ENCODE measurements at places on chromosomes 6 and 20. TPM values are rescaled to one million over a fixed set of nuclear protein-coding genes. Genes with fewer than 3 reads are reported as not detected.

GRCh38 chr6:27237089-27237803 lies 10.3 kb upstream of the PRSS16 start:
- DNase-seq: peak; percentile 80

- DNase-seq: no peak
These were observed 22.2 kb downstream of the BANF2 start for GRCh38 chr20:17721802-17722486.

DNA sequence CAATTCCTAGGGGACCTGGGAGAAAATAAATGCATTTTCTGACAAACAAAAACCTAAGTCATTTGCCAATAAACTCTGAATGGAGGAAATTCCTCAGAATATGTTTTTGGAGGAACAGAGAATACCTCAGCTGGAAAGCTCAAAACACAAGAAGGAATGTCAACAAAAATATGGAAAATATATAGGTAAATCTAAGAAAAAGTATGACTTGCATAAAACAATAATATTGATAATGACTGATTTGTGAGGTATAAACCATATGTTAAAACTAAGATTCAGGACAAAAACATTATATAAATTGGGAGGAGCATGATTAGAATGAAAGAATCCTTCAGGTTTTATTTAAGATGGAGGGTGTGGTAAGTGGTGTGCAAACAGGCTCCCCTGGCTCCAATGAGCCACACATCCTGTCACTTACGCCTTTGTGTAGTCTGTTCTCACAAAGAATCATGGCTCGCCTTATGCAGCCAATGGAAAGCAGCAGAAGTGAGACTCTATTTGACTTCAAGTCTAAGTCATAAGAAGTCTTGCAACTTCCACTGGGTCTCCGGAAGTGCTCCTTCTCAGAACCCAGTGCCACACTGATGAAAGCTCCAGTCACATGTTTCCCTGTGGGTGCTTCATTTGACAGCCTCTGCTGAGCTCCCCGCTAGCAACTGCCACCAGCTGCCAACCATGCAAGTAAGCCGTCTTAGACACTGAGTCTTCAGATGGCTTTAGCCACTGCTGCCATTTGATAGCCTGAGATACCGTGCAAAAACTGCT lies 8.1 kb downstream of the CFAP61 start:
- no peak for DNase-seq

GRCh38 chr6:130681028-130681427 lies 146.2 kb upstream of the SMLR1 start:
- DNase-seq: no peak

DNA sequence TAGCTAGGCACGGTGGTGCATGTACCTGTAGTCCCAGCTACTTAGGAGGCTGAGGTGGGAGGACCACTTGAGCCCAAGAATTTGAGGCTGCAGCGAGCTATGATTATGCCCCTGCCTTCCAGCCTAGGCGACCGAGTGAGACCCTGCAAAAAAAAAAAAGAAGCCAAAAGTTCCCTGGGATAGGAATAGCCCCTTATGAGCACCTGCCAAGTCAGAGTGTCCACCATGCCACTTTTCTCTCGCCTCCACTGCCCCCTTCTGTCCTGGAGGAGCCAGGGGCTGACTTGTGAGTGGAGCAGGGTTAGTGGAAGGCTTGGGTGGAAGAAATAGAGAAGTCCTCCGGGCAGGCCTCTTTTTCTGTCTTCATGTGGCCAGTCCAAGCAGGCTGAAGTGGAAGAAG lies 12.1 kb upstream of the DDX27 start:
- peak; percentile 45 for DNase-seq

DNA sequence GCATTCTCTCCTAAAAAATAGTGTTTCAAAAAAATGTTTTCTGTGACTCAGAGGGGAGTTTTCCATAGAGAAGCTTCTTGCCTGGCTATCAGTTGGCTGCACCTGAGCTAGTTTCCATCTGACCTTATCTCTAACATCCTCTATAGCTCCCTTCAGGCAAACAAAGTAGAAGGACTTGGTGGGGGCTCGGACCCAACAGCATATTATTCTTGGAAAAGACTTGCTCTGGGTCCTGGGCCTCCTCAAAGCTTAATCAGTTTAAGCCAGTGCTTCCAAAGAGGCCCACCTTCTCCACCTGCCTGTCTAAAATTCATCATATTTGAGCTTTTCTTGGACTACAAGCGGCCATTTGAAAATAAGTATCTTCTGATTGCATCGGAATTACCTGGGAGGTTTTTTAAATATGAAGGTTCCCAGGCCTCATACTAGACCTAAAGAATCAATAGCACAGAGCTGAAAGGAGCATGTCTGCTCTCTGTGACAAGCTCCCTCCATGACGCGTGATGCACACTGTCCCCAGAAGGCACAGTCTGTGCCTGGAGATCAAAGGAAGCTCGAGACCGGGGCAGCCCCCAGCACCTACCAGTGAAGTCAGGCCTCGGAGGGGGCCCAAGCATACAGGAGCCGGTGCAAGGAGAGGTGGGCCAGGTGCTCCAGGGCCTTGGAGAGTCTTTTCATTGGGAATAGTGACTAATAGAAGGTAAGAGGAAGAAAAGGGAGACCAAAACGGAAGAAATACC lies 80.6 kb upstream of the HIVEP1 start:
- peak; percentile 36 for DNase-seq

GRCh38 chr6:167572106-167572505 lies 247.2 kb downstream of the TTLL2 start:
- no peak for DNase-seq

GRCh38 chr6:14763616-14764015 lies 482.3 kb upstream of the JARID2 start:
- no peak for DNase-seq

DNA sequence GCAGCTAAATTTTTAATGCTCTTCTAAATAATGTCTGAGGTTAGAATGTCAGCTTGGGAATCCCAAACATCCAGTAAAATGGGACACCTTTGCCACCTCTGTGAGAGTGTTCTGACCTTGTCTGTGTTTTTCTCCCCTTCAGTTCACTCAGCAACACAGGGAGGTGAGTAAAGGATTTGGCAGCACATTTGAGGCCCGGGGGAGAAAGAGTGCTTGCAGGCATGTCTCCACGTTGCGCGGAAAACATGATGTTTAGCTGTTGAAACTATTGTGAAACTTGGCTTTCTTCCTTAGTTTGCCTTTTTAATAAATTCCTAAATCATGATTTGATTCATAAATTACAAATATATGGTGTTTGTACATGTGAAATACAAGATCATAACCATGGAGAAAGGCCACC lies 707.8 kb upstream of the FLRT3 start:
- DNase-seq: no peak

DNA sequence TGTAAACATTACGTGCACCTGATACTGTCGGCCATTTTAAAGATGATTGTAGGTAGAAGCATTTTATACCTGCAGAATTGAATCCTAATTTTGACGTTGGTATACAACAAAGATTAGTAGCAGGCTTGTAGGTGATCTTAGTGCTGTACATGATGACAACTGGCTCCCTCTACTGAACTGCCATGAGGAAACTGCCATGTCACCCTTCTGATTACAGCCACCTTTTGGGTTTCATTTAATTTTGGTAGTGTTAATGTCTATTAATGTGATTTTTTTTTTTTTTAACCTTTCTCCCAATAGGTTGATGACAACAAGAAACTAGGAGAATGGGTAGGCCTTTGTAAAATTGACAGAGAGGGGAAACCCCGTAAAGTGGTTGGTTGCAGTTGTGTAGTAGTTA lies 2.3 kb downstream of the RPS12 start:
- no peak for DNase-seq

DNA sequence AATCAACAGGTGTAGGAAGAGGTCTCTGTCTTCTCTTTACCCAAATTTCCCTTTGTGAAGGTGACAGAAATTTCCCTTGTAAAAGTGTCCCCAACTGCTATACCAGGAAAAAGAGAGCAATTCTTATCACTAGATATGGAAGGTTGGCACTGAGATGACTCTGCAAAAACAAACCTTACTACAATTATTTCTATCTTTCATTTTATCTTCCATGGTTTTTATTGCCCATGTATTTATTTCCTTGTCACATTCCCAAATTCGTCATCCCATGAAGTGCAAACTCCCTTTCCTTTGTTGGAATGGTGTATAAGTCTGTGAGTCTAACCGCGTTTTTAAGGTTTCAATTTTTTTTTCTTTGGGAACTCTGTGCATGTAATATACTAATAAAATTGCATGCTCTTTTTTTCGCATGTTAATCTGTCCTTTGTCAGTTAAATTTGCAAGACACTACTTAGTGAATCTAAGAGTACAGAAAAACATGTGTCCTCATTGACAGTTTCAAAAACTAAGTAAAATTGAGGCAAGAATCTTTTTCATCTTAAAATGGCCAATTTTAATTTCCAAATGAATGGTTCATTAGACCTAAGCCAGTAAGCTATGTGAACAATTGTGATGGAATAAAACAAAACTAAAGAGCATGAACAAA lies 35.4 kb upstream of the HFE start:
- DNase-seq: no peak

DNA sequence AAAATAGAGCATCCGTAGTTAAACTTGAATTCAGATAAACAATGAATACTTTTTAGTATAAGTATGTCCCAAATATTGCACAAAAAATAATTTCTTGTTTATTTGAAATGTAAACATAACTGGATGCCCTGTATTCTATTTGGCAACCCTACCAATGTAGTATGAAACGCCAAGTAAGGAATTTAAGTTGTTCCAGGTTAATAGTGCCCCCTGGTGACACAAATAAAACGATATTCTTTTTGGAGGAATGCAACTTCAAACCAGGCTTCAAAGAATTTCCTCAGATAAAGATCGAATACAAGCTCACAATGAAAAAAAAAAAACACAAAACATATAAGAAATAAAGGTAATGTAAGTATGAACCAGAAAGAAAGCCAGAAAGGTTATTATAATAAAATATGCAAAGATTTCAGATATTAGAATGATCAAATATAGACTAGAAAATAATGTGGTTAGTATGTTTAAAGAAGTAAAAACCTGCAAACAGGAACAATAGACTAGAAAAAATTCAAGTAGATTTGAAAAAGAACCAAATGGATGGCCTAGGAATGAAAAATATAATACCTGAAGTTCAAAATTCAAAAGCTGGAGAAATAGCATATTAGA lies 18.4 kb upstream of the AKAP7 start:
- no peak for DNase-seq

- no peak for DNase-seq
These were observed 8.4 kb upstream of the HLA-DOA start for GRCh38 chr6:33017694-33018353.

- no peak for DNase-seq
These were observed 132.2 kb downstream of the ZMYND8 start for GRCh38 chr20:47224300-47224791.

GRCh38 chr20:50194422-50194830 lies 3.8 kb downstream of the CEBPB start:
- DNase-seq: no peak

GRCh38 chr20:16699293-16699692 lies 30.5 kb upstream of the SNRPB2 start:
- no peak for DNase-seq

GRCh38 chr6:35469751-35470662 lies 1.8 kb downstream of the RPL10A start:
- DNase-seq: no peak

GRCh38 chr20:58836616-58837204 lies 14.0 kb downstream of the GNAS-AS1 start:
- DNase-seq: no peak

- peak; percentile 55 for DNase-seq
These were observed 971 bp downstream of the RBCK1 start for GRCh38 chr20:408843-409696.

DNA sequence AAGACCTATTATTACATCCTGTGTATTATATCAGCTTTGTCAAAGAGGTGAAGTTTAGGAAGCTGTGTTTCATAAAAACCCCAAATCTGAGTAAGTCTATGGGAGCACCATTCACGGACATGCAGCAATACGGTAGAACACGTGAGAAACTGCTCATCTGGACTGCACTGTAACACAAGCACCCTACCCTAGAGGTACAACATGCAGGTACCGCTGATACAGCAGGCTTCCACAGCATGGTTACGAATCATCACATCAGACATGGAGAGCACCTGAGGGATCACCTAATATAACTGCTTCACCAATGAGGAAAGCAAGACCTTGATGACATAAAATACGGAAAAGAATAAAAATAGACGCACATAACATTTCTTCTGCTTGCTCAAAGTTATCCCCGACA lies 96.7 kb downstream of the GMDS start:
- no peak for DNase-seq

- no peak for DNase-seq
These were observed 19.4 kb upstream of the KCNK16 start for GRCh38 chr6:39341937-39342336.

DNA sequence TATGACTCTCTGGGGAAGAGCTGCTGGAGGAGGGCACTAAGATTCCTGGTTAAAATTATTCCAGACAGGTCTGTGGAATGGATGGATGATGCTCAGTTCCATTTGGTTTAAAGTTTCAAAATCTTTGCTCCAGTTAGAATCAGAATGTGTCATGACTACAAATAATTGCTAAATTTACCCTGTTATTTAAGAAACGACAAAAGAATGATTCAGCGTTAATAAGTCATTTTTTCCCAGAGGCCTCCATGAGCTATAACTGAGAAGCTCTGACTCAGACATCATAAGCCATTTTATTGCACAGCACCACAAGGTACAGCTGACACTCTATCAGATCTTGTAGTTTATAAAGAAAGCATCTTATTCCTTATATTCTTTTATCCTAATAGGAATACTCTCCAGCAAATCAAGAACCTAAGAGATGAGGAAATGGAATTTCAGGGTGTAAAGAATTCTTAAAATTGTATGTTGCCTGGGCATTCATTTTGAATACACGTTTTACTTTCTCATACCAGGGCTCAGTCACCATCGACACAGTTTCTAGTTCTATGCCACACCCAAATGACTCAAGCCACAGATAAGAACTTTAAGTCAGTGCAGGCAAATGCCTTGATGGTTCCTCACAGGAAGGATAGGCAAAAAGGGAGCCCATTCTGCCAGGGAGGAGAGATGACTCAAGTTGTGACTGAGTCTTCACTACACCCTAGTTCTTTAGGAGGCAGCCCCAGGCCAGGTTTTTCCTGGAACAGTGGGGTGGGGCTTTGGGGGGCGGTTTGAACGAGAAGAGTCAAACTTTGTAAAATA lies 636.0 kb downstream of the MMUT start:
- DNase-seq: no peak

EDN3 gene
- 0.09 TPM for total RNA-seq

HEY2 gene
- total RNA-seq: not detected

TMEM244 gene
- 0.54 TPM for total RNA-seq

FAM110A gene
- 20.5 TPM for total RNA-seq

HLA-A gene
- 1,275 TPM for total RNA-seq

PLAGL1 gene
- 19.0 TPM for total RNA-seq

HLA-DOA gene
- 8.1 TPM for total RNA-seq

IRF4 gene
- 439 TPM for total RNA-seq

MUCL3 gene
- total RNA-seq: not detected

ARMH2 gene
- total RNA-seq: not detected

HLA-DQB2 gene
- not detected for total RNA-seq

C6orf132 gene
- total RNA-seq: 0.13 TPM

SLC35F1 gene
- total RNA-seq: 0.09 TPM

PSORS1C2 gene
- not detected for total RNA-seq

LBP gene
- total RNA-seq: not detected

All from activated CD8-positive, alpha-beta T cell treated with anti-CD3 and anti-CD28 coated beads for 36 hours (primary cell).